ENCODE measurements at places on chromosomes 5 and 9. TPM values are rescaled to one million over a fixed set of nuclear protein-coding genes. Genes with fewer than 3 reads are reported as not detected.

EIF4E1B gene
- polyA plus RNA-seq: not detected

TSC1 gene
- 25.5 TPM for polyA plus RNA-seq

GAPT gene
- polyA plus RNA-seq: not detected

RAD1 gene
- polyA plus RNA-seq: 25.6 TPM

ACTBL2 gene
- polyA plus RNA-seq: not detected

CTNND2 gene
- polyA plus RNA-seq: 35.0 TPM

QRFP gene
- polyA plus RNA-seq: not detected

CXXC5 gene
- 18.9 TPM for polyA plus RNA-seq

ELAVL2 gene
- polyA plus RNA-seq: 14.0 TPM

CDK7 gene
- polyA plus RNA-seq: 90.1 TPM

MEIKIN gene
- polyA plus RNA-seq: 0.85 TPM

ARRDC3 gene
- 8.5 TPM for polyA plus RNA-seq

SLC34A1 gene
- not detected for polyA plus RNA-seq

SPATA31C1 gene
- polyA plus RNA-seq: not detected

GCNT1 gene
- 0.66 TPM for polyA plus RNA-seq

PCDH1 gene
- polyA plus RNA-seq: 0.30 TPM

ZNF883 gene
- polyA plus RNA-seq: 51.5 TPM

SNX24 gene
- polyA plus RNA-seq: 25.9 TPM

SLC1A3 gene
- 345 TPM for polyA plus RNA-seq

MLANA gene
- not detected for polyA plus RNA-seq

ANKRD31 gene
- polyA plus RNA-seq: 0.42 TPM

SPINK6 gene
- 2,131 TPM for polyA plus RNA-seq

ADRB2 gene
- polyA plus RNA-seq: not detected

Data from Purkinje cell (primary cell).